T-cell (primary cell): ENCODE measurements at places on chromosomes 12 and 14. TPM values are rescaled to one million over a fixed set of nuclear protein-coding genes. Genes with fewer than 3 reads are reported as not detected.

The FOXG1 gene
- not detected for total RNA-seq

The TIGAR gene
- 11.4 TPM for total RNA-seq

The KLHDC1 gene
- 10.5 TPM for total RNA-seq

The CLEC9A gene
- total RNA-seq, result 0.61 TPM

The ACRBP gene
- total RNA-seq, result 6.5 TPM

The PRICKLE1 gene
- total RNA-seq, result 1.1 TPM

The TCHP gene
- 35.8 TPM for total RNA-seq

The ITPR2 gene
- 51.4 TPM for total RNA-seq

The PTPRR gene
- total RNA-seq, result not detected

The FAM181A gene
- total RNA-seq, result not detected
